ENCODE measurements at places on chromosomes 2 and 18.

DNA sequence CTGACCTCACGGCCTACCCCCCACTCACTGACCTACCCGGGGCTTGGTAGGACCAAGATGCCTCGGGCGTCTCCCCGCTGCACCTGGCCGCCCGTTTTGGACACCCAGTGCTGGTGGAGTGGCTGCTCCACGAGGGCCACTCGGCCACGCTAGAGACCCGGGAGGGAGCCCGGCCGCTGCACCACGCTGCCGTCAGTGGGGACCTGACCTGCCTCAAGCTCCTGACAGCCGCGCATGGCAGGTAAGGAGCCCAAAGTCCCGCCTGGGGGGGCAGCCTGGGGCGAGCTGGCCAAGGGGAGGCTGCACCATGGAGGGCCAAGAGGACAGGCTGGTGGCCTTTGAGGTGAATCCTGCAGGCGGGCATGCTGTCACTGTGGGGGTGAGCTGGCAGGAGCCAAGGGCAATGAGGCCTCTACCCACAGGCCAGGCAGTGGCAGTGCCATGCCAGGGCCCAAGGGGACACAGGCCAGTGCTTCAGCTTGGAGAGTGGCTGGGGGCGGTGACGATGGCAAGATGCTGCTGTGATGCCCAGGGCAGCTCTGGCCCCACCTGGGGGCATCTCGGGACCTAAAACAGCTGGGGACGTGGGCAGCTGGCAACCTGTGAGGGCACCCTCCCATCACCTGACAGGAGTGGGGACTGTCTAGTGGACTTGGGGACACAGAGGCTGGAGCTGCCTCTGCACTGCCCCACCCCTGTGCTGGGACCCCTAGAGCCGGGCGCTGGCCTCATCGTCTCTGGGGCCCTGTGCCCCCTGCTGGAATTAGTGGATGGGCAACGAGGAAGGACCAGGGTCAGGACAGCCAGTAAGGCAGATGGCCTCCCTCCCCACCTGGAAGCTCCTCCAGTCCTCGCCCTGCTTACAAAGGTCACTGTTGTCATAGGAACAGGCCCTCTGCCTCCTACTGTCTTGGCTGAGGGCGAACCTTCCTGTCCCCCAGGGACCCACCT lies 2.0 kb downstream of the ESPNL start:
- no peak for DNase-seq

DNA sequence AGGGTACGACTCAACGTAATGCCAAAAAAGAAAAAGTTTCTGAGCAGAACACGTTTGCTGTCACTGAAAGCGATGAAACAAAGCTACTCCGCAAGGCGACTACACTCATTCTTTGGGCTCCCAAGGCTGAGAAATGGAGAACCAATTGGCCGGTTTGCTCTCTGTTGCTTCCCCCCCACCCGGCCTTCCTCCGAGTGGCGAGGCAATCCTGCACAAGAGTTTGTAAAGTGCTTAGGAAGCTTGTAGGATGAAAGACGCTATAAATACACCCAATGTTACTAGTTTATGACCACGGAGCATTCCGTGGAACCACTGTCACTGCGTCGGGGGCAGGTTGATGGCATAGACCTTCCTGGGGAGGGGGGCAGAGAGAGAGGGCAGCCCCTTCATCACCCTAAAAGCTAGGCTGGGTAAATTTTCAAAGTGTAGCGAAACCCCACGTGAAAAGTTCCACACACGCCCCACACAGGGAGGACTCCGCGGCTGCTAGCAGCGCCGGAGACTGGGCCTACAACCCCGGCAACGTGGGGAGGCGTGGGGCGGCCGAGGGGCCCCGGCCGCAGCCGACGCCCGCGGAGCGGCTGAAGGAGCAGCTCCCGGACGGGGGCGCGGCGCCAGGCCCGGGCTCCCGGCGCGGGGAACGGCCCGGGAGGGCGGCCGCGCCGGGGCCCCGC lies 915 bp downstream of the CUL3 start:
- DNase-seq = no peak

DNA sequence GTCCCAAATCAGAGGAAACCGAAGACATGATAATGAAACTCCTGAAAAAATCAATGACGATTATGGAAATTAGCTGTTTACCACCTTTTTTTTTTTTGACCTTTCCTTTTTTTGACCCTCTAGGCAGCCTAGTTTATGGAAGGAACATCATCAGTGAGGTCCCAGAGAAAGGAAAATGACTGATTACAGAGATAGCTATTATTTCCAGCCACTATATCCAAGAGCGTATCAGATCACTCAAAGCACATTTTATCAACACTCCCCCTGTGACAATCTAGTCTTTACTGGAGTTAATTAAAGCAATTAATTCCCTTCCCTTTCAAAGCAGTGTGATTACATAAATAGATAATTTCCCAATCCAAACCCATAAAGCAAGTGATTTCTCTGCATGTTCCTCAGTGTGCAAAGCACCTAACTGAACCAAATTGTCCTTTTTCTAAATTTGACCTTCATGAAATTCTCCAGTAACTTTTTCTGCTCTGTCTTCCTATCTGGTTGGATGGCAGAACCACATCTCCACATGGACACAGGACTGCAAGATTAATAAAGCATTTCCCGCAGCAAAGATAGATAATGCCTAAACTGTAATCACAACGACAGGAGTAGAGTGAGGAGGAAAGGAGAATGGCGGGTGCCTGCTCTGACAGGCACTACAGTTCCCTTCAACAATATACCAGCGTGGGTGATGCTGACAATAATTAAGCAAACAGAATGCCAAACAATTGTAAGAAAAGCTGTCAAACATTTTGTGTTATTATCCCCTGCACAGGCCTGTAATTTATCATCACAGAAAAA lies 194.4 kb downstream of the SLC8A1 start:
- peak; percentile 28 for DNase-seq

DNA sequence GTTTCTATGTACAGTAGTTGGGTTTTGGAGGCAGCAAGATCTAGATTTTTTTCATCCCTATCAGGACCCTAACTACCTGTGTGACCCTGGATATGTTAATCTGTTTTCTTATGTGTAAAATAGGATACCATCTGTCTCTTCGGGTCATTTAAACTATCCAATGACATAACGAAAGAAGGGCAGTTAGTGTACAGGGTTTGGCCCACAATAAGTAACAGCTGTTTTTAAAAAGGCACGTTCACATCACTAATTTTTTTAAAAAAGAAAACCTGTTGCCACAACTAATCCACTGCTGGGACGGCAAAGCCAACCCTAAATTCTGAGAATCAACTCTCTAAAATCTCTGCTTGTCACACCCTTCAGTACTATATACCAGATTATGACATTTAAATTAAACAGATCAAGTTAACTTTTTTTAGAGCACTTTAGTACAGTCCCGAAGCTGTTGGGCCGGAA lies 869 bp downstream of the USP40 start:
- no peak for DNase-seq

- peak; percentile 86 for DNase-seq
Measured at GRCh38 chr18:48952287-48953103, 1.7 kb upstream of the SMAD7 start.

Data from COR-L47 (cell line).